Stimulated activated CD8-positive, alpha-beta memory T cell treated with anti-CD3 and anti-CD28 coated beads, Interleukin-4, amount 100 ng/mL, for 1 hour (primary cell): ENCODE measurements at places on chromosomes 6 and 20.

DNA sequence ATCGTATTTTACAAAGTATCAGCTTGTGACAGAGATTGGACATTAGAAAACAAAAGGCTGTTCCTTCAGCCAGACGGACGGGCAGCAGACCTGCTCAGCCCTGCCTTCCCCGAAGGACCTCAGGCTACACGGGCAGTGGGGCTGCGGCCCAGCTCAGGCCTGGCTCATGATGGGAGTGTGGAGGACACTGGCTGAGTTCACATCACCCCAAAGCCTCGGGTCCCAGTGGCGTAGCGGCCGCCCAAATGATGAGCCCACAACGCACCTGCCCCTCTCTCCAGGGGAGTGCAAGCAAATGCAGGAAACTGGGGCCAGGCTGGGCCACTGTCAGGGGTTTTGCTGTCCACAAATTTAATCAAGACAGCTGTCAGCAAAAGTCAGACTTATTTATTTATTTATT is 356.8 kb downstream of the TAF4 start:
- DNase-seq = no peak

DNA sequence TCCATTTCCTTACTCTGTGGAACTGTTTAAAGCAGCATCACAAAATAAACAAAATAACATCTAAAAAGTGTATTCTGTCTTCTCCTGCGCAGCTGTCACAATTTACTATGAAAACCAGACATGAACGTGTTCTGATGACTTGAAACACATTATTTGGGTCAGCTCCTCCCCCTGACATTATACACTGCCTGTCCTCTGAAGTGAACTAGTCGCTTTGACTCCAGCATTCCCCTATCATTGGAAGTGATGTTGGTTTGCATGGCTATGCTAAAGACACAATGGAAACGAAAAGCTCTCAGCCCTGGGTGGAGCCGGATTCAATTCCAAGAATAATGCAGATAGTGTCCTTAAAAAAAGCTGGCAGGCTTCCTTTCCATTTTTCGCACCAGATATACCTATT is 125.9 kb downstream of the FYN start:
- no peak for DNase-seq

DNA sequence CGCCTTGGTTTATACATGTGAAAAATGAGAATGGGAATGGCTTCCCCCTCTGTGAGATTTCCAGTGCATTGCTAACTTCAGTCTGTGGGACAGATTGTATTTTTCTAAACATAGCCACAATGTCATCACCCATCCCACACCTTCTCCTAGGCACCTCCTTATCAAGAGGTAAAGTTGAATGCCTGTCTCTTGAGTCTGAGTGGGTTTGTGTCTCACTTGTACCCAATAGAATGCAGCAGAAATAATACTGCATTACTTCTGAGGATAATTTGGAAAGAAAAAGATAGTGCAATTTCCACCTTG is 27.9 kb downstream of the RIN2 start:
- no peak for DNase-seq

GRCh38 chr6:112086744-112087135 is 542 bp downstream of the TUBE1 start:
- no peak for DNase-seq

- no peak for DNase-seq
Observed at GRCh38 chr6:45533386-45533785, 155.7 kb upstream of the SUPT3H start.

- DNase-seq = no peak
Observed at GRCh38 chr6:106560996-106561685, 68.2 kb downstream of the RTN4IP1 start.

GRCh38 chr20:53853111-53853713 is 217.2 kb downstream of the BCAS1 start:
- no peak for DNase-seq

GRCh38 chr6:44201638-44202303 is 15.0 kb upstream of the MYMX start:
- no peak for DNase-seq

DNA sequence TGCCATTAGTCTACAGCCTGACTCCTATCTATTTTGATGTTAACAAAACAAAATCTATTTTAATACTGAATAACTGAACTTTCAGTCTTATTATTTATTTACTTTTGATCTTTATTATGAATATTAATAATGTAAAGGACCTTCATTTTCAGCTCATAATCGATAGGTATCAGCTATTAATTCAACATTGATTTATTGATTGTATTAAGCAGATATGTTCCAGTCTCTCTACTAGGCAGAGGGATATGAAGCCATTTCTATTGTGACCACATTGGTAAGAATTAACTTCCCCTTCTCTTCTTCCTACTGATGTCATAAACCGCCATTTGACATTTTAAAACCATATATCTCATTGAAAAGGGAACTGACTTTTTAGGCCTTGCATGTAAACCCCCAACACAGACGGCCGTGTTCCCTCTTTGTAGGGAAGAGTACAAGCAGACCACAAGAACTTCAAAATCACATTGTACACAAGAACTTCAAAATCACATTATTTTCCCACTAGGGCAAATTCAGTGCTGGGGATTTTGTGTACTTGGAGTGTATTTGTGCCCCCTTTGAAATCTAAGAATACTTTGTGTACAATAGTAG is 69.5 kb upstream of the FABP7 start:
- DNase-seq = no peak

GRCh38 chr6:117739869-117740268 is 64.6 kb downstream of the NUS1 start:
- no peak for DNase-seq

- DNase-seq = no peak
Observed at GRCh38 chr6:2512802-2513201, 237.9 kb downstream of the MYLK4 start.

- no peak for DNase-seq
Observed at GRCh38 chr6:157008568-157008967, 231.4 kb downstream of the ARID1B start.
